ENCODE measurements at places on chromosomes 2 and 18.
A peak's percentile ranks its signal among the peaks of the same experiment; 100 is the strongest.

DNA sequence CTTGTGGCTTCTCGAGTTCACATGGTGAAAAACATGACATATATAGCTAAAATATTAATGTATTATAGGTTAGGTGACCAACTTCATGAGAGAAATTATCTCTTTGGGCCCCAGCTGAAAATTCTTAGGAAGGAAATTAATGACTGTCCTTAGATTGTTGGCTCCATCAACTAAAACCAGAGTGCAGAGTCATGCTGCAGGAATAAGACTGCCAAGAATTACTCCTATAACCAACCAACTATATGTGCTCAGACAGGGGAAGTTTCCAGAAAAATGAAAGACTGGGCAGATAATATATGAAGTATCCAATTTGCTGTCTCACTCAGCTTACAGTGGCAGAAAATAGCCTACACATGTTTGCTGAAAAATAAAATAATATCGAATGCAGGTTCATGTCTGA is 71.0 kb upstream of the TMEFF2 start:
- no peak for DNase-seq

- no peak for DNase-seq
Measured at GRCh38 chr18:24983566-24984139, 368.3 kb downstream of the ZNF521 start.

- DNase-seq = no peak
Measured at GRCh38 chr18:40935423-40935822, 1019.6 kb upstream of the PIK3C3 start.

DNA sequence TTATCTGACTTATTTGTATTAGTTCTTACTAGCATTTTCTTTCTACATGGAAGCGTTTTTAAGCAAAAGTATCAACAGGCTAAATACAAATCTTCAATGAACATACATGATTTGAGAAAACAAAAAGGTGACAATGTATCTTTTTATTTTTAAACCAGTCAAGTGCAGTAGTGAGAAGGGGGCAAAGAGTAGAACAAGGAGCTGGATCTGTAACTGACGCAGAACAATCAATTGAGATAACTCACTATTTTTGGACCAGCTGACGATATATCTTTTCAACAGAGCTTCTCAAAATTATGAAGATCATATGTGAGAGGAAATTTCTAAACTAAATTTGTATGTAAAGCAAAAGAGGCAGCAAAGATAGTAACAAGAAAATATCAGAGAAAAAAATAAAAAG is 15.5 kb downstream of the NCKAP1 start:
- DNase-seq = no peak

DNA sequence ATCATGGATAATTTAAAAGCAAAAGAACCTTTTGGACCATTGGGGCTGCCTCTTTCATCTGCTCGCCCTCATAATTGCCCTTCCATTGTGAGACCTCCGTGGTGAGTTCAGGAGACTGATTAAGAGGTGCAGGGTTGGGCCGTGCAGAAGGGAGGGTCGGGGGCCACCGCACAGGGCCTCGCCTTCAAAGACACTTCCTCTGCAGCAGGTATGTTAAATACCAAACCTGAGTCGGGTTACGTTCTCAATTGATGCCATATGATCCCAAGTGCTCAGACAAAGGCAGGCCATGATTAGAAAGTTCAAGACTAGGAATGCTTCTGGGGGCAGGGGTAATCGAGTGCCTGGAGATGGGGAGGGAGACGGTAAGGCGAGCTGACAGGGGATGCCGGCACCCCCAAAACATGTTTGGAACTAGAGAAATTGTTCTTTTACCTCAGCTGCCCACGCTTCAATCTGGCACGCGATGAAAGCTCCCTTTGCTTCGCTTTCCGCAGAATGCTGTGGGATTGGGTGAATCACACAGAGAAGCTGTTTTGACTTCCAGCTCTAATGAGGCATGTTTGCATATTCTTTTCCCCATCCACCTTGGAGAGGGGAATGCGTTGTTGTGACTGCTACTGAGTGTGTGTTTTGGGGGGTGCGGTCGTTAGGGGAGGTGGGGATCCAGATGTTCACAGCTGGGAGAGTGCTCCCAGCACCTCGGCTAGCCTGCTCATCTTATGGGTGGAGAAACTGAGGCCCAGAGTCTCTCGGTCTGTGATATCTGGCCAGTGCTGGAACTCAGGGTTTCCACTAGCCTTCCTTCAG is 309.1 kb downstream of the MYCN start:
- DNase-seq = no peak

DNA sequence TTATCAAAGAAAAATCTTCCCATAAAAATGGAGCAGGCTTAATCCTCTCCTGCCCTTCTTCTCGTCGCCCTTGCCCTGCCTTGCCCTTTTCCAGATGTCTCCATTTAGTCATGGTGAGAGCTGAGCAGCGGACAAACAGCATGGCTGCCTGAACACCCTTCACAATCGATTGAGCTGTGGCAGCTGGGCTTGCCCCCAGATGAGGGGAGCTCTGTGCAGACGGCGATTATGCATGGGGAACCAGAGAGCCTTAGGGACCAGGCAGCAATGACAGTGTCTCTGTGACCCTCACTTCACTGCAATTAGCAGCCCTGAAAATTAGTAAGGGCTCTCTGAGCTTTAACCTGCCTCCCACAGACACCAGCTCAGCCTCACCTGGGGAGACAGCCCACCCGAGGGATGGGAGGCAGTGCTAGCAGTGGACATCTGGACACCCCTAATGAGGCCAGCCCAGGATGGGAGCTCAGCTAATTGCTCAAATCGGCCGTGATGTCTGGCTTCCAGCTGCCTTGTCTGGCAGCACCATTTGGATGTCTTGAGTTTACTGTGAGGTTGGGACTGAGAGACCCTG is 365.7 kb downstream of the TNS1 start:
- DNase-seq = no peak

DNA sequence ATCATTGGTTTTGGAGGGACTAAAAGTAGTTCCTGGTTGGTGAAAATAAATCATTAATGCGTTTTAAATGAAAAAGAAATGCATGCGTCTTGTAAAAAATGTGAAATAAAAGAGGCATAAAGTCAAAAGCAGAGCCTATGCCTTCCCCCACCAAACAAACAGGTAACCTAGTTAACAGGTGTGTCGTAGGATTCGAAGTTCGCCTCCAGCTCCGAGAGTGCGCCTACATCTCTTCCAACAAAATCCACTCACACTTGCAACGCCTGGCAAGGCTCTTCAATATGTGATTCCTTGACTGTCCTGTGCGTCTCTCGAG is 677 bp upstream of the SMAD4 start:
- no peak for DNase-seq

DNA sequence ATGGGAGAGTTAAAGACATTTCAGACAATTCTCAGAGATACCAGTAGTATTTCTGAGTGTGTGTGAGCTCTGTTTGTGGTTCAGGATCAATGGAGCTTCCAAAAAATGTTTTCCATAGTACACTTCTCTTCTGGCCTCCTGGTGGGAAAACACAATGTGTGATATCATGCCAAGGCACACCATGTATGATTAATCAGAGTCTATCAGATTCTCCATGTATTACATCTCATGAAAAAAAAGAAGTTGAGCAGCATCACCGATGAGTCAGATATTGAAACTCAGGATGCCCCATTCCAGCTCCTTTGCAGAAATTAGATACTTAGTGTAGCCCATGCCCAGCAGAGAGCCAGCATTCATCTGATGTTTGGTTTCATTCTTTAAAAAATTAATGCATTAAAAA is 620.3 kb upstream of the POU3F3 start:
- DNase-seq = no peak

GRCh38 chr2:85594715-85595300 is 737 bp upstream of the RNF181 start:
- DNase-seq = no peak

- DNase-seq = peak; percentile 61
Measured at GRCh38 chr2:30862054-30862651, 54.9 kb upstream of the CAPN13 start.

DNA sequence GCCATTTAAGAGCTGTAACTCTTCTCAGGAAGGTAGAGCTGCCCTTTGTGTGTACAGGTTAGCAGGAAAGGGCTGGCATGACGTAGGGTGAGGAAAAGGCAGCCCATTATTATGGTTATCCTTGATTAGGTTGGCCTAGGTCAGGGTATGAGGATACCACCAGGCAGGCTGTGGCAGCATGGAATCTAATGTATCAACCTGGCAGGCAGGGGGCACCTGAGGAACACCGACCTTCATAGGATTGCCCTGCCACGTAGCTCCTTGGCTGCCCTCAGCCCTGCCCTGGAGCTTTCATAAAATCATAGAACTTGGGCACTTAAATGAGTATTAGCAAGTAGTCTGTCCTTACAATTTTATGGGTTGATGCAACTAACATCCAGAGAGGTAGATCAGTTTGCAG is 261.6 kb downstream of the LTBP1 start:
- DNase-seq = no peak

GRCh38 chr2:145987793-145988192 is 1467.9 kb upstream of the ZEB2 start:
- no peak for DNase-seq
